Adipose tissue (tissue), 3 donors: ENCODE measurements at places on chromosomes 4 and X. TPM values are rescaled to one million over a fixed set of nuclear protein-coding genes. Genes with fewer than 3 reads are reported as not detected.

The GATA1 gene
- polyA plus RNA-seq, result 0.07 TPM

The ARMCX1 gene
- 32.4 TPM for polyA plus RNA-seq

The FAM149A gene
- 8.8 TPM for polyA plus RNA-seq

The HPSE gene
- 0.29 TPM for polyA plus RNA-seq

The RTL3 gene
- polyA plus RNA-seq, result not detected

The AR gene
- 6.3 TPM for polyA plus RNA-seq

The BMP2K gene
- 15.4 TPM for polyA plus RNA-seq
